ENCODE measurements at places on chromosomes 4 and X.
A peak's percentile ranks its signal among the peaks of the same experiment; 100 is the strongest.

GRCh38 chr4:155881555-155881954 is 15.5 kb upstream of the ASIC5 start:
- no peak for DNase-seq

- DNase-seq, result no peak
Measured at GRCh38 chrX:21438792-21439191, 64.6 kb downstream of the CNKSR2 start.

GRCh38 chr4:17941731-17942130 is 79.8 kb downstream of the LCORL start:
- DNase-seq, result no peak

GRCh38 chr4:42385516-42385915 is 11.8 kb upstream of the SHISA3 start:
- no peak for DNase-seq

DNA sequence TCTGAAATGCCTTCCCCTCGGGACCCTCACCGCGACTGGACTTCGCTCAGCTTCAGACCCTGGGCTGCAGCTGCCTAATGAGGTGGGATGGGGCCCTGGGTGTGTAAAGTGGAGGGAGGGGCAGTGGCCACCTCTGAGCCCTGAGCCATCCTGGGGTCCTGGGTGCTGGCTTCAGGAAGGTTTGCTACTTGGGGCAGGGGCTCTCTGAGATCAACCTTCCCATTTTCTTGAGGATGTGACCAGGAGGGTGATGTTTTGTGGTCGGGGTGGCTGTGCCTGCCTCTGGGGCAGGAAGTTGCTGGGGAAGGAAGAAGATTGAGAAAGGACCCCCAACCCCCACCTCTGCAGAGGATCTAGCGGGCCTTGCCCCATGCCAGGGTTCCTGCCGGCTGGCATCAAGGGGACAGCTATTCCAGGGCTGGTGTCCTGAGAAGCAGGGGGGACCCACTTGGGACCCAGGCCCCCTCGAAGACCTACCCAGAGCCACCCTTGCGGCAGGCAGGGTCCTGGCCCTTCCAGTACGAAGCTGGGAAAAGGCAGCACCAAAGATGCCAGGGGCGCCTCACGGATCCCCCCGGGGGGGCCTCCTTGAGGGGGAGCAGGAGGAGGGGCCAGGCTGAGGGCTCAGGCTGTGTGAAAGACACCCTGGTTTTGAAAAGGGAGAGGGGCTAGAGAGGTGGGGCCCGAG is 6.5 kb downstream of the SH3BP2 start:
- DNase-seq, result no peak

GRCh38 chr4:153785910-153786721 is 2.8 kb downstream of the SFRP2 start:
- no peak for DNase-seq

GRCh38 chr4:5638976-5639375 is 69.4 kb downstream of the EVC2 start:
- DNase-seq, result no peak

DNA sequence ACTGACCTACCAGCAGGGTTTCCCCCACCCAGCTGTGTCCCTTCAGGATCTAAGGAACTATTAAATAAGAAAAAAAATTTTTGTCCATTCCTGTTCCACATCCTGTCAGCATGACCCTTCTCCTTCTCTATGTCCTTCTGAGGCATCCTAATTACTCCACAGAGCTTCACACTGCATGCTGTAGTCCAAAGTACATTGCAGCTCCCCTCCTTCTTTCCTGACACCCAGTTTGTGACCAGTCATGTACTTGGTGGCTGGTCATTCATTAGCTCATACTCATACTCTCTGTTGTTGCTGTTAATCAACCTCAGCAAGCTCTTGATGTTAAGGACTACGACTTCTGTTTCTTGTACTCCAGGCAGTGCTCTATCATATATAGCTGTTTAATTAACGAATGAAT is 2.4 kb upstream of the EGF start:
- no peak for DNase-seq

- no peak for DNase-seq
Measured at GRCh38 chr4:169851750-169852149, 94.0 kb upstream of the HPF1 start.

DNA sequence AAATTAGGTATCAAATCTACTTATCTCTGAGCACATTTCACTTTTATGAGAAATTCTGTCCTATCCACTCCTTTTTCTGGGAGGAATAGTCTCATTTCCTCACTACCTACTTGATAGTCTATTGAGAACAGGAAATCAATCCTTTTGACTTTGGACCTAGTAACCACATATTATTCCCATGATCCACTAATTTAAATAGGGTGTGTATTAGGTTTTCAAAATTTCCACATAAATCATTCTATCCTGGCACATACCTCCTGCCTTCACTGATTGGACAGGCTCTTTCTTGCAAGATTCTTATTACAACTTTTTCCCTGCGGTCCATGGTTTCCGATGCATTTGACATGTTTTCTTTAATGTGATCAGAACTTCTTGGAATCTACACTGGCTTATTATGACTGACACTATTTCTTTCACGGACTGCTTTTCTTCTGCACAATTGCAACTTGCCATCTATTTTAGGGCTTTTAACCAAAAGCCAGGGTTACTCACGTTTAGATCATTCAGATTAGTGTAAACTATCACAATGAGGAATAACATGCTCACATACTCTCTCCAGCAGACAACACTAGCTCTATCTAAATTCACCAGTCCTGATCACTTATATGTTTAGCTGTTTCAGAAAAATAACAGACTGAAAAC is 419.9 kb upstream of the SLIT2 start:
- DNase-seq, result no peak

GRCh38 chr4:80425124-80426100 is 89.9 kb downstream of the CFAP299 start:
- DNase-seq, result no peak

DNA sequence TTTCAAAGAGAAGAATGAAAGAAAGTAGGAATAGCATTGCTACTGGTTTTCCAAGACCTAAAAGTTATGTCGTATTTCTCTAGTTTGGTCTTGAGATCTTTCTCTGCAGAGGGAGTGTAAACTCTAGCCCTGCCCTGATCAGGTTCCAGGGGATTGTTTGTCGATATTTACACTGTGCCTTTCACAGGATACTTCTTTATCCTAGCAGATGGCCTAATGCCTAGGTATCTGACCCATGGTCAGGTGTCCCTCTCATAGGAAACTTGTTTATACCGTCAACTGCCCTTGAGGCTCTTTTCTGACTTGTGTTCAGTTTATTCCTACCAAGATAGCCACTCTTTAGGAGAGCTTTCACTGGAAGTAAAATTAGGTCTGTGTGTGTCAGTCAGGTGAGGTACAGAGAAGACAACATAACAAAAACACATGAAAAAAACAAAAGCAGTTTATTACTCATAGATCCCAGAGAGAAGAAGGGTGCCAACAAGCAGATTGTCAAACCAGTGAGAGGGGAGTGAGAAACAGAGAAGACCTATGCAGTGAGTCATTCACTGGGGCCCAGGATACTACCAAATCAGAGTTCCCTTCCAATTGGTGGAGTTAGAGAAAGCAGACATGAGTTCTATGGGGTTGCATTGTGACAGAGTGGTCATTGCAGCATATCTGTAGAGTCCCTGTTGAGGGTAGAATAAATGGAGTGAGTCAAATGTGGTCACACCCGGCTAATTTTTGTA is 40.6 kb upstream of the THOC2 start:
- DNase-seq, result no peak

DNA sequence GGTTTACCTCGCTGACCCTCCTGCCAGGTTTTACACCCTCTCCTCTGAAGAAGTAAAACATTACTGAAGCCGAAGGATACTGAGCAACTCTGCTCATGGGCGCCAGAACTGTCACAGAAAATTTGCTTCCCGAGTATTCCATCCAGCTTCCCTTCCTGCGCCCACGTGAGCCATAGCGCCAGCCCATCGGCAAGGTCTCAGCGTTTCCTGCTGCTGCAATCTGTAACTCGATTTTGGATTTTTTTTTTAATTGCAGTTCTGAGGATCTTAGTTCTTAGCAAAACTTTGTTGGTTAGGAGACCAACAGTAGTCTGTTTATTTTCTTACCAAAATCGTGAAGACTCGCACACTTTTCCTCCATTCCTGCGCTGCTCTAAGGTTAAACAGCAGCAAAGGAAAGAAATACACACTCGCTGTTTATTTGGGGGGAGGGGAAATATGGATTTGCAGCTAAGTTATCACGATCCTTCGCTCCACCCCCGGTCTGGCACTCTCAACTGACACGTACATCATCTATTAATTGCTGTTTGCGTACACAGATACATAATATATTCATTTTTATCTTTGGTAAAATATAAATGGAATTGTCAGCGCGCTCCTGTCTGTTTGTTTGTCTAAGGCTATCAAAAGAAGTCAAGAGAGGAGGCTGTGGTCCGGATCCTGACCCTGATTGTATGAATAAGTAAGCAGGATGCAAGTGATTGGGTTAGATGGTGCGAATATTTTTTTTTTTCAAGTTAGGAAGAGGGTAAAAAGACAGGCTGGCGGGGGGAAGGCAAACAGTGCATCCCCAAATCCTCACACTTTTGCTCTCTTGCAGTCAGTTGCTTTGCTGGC is at the start of gene TLL1:
TSS of gene TLL1 (plus strand) at position 777 of the 837 bp plus-strand sequence. CDS start 668 bp downstream, outside the sequence.
- no peak for DNase-seq

GRCh38 chrX:9784332-9784731 is 1.9 kb upstream of the SHROOM2 start:
- no peak for DNase-seq

DNA sequence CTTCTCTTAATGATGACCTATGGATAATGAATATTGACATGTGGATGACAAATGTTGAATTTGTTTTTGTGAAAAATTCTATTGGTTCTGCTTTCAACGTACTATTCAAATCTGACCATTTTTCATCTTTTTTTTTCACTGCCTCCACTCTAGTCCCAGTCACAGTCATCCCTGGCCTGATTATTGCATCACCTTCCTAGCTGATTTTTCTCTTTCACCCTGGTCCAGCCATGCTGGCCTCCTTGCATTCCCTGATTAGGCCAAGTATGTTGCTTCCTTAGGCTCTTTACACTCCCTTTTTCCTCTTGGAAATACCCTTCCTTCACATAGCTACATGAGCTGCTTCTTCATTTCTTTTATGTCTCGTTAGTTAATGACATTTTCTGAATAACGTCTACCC is 58.1 kb upstream of the MAP9 start:
- DNase-seq, result no peak

GRCh38 chrX:46733226-46733625 is 25.7 kb downstream of the SLC9A7 start:
- DNase-seq, result no peak

- peak; percentile 57 for DNase-seq
Measured at GRCh38 chrX:40169193-40170101, 71.7 kb upstream of the BCOR start.

- no peak for DNase-seq
Measured at GRCh38 chr4:86249074-86249473, 110.8 kb downstream of the MAPK10 start.

DNA sequence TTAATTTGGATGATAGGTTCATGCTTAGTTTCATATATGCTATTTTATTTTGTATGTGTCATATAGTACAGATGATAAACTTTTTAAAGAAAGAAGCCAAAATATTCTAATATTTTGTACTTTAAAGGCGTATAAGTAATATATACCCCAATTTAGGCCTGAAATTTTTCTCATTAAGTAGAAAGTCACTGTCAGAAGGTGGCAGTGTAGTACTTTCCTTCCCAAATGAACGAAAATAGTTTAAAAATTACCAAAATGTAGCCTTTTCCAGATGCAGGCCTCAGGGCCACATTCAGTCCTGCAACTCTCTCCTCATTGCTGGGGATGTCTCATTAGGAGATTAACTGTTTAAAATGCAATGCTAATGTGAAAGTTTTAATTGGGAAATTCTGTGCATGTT is 1263.6 kb downstream of the C4orf33 start:
- DNase-seq, result no peak

DNA sequence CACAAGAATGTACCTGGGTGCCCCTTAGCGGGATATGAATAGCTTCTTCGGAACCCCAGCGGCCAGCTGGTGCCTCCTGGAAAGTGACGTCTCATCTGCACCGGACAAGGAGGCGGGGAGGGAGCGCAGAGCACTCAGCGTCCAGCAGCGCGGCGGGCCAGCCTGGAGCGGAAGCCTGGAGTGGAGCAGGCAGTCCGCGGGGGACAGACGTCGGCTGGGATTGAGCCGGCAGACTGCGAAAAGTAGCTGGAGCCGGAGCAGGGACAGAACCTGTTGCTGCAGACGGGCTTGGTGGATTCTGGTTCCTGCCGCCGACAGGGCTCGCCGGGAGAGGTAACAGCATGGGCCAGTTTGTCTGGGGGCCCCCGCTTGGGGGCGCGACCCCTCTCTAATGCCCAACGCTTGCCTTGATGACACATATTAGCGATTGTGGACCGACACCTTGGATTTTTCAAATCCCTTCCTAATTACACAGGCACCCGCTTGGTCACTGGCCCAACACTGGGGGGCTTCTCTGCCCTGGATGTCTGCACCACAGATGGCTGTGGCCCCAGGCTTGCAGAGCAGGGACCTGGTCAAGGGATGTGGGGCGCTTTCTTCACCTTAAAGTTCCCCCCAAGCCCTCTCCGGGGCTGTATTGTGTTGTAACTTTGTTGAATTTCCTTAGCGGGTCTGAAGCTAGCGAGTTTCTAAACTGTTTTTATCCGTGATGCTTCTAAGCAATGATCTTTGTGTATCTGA is at the start of gene NPFFR2:
TSS of gene NPFFR2 (plus strand) at position 133 of the 741 bp plus-strand sequence. CDS start 96,592 bp downstream, outside the sequence.
- no peak for DNase-seq

DNA sequence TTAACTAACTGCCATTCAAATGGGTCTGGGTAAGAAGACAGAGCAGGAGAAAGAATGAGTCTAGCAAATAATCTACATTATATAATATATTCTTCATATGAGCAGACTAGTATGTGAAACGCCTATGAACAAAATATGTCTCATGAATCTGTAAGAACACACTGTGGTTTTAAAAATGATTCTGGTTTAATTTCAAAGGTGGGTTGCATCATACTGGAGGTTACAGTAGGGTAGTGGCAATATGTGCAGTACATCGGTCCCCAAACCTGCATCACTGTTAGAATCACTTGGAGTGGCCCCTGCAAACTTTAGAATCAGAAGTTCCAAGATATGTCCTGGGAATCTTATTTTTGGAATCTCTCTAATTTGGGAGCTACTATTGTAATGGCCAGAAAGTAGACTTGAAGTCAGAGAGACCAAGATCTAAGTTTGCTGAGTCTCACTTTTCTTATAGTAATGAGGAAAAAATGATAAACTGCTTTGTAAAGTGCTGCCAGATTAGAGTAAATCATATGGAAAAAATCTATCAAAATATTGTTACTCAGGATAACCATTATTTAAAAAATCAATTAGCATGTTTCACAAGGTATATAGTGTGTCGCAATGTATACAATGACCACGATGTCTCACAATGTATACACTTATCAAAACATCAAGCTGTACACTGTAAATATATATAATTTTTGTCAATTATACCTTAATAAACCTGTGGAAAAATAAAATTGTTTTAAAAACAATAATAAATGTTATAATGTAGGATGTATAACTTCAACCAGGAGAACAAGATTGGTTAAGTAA is 37.9 kb upstream of the ARSJ start:
- no peak for DNase-seq

- DNase-seq, result no peak
Measured at GRCh38 chr4:150863456-150863855, 151.6 kb downstream of the LRBA start.

GRCh38 chr4:156774422-156774821 is 197.2 kb downstream of the PDGFC start:
- no peak for DNase-seq
